ENCODE measurements at places on chromosomes 1 and 21. TPM values are rescaled to one million over a fixed set of nuclear protein-coding genes. Genes with fewer than 3 reads are reported as not detected.

- ATAC-seq: no peak
These were observed 226.8 kb downstream of the LMX1A start for GRCh38 chr1:165129568-165130164.

DNA sequence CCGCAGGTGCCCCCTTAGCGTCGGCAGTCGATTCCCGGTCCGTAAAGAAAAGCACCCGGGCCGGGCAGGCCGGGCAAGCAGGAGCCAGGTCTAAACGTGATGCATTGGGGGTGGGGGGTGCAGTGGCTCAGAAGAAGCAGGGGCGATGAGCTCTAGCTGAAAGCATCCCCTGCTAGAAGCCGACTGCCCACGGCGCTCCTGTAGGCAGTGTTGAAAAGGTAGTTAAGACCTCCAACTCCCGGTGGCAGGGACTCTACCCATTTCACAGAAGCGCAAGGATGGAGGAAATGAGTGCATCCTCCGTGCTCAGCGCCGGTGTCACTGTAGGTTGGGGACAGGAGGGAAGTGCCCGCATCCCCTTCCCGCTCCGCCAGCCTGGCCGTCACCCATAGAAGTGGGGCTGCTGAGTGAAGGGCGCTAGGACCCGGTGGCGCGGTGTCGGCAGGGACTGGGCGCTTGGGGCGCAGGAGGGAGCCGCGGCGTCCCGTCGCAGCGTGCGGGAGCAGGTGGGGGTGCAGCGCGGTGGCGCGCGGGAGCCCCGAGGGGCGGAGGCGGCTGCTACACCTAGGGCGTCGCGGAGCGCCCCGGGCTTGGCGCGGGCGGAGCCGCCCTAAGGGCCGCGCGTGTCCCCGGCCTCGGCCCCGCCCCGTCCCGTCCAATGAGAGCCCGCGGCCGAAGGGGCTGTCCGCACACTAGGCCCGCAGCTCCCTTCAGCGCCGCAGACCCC, at the start of gene WNT2B:
WNT2B (plus strand) TSS at position 688 of the 727 bp plus-strand sequence. CDS start 298 bp downstream, outside the sequence.
- peak; percentile 71 for ATAC-seq

Gene TADA1
- total RNA-seq: 11.1 TPM

- no peak for ATAC-seq
These were observed 21.6 kb downstream of the TCEA3 start for GRCh38 chr1:23403038-23403336.

Gene WNT4
- not detected for total RNA-seq

DNA sequence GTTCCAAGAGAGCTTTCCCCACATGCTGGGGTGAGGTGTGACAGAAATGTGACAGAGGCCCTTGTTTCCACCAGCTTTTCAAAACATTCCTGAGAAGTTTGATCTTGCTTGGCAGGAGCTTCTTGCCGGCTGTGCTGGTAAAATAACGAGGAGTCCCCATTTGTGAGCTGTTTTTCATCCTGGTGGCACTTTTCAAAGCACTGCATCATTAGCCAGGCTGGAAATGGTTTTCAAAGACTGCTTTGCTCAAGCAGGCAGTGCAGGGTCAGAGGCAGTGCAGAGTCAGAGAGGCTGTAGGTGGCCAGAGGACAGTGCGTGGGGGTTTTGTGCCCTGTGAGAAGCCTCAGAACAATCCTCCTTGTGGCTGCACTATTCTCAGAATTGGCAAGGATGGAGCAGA, 75.8 kb upstream of the KCNA3 start:
- no peak for ATAC-seq

GRCh38 chr1:150363426-150364230, at the start of gene RPRD2:
Gene RPRD2, plus strand, starts transcription at chr1:150364147. Its CDS starts 568 bp downstream, at chr1:150364715.
- peak; percentile 95 for ATAC-seq

DNA sequence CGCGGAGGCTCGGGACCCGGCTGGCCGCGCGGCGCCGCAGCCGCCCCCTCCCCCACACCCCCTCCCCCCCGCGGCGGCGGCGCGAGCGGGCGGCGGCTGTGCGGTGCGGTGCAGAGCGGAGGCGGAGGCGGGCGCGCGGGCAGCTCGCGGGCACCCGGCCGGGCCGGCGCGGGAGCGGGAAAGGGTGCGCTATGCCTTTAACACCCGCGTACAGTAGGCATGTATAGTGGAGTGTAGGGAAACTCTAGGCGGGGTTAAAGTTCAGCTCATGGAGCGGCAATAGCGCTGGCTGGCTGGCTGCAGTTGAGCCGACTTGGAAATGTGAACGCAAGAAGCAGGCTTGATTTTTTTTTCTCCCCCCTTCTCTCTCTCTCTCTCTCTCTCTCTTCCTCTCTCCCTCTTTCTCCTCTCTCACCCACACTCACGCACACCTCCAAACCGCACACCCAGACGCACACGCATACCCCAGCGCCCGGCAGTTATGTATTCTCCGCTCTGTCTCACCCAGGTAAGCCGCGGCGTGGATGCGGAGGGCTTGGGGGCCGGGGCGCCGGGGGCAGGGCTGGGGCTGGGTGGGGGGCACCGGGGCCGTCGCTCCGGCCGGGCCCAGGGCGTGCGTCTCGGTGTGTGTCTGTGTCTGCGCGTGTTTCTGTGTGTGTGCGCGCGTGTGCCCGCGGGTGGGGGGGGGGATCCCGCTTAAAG, at the start of gene NFIA:
NFIA (plus strand) TSS at position 251 of the 702 bp plus-strand sequence.
- ATAC-seq: peak; percentile 44

Gene C1orf115
- 0.40 TPM for total RNA-seq

Gene HAO2
- not detected for total RNA-seq

- ATAC-seq: no peak
These were observed 28.8 kb upstream of the DIPK1A start for GRCh38 chr1:92989936-92990583.

- ATAC-seq: no peak
These were observed 6.8 kb downstream of the MEGF6 start for GRCh38 chr1:3604468-3604974.

- no peak for ATAC-seq
These were observed 12.4 kb upstream of the SCAF4 start for GRCh38 chr21:31744182-31744800.

DNA sequence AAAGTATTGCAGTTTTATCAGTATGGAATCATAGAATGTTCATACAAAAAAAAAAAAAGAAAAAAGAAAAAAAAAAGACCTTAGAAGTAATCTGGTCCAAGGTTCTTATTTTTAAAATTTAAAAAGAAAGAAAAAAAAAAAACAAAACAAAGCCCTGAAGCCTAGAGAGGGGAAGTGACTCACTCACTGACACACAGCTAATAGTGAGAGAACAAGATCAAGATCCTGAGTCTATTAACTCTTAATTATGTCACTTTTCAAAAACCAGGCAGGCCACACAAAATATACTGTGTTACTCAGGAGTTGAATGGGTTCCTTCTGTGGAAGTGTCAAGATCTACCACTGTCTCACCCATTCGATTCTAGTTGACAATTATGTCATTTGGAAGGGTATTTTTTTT, 433.9 kb upstream of the DAB1 start:
- no peak for ATAC-seq

Gene SEMA6C
- total RNA-seq: 6.3 TPM

DNA sequence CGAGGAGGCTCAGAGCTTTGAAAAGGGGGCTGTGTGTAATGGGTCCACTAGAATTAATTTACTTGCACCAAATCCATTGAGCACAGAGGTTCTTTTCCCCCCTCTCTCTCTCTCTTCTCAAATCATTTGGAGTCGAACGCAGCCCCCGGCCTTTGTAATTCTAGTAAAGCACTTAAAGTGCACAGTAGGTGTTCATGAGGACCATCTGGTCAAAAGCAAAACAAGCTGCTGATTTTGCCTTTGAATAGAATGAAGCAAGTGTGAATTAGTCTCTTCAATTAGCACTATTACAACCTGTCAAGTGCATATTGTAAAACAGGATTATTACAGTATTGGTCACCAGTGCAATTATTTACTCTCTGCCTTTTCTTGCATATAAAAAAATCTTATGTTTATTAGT, 259.9 kb downstream of the FAF1 start:
- ATAC-seq: no peak

DNA sequence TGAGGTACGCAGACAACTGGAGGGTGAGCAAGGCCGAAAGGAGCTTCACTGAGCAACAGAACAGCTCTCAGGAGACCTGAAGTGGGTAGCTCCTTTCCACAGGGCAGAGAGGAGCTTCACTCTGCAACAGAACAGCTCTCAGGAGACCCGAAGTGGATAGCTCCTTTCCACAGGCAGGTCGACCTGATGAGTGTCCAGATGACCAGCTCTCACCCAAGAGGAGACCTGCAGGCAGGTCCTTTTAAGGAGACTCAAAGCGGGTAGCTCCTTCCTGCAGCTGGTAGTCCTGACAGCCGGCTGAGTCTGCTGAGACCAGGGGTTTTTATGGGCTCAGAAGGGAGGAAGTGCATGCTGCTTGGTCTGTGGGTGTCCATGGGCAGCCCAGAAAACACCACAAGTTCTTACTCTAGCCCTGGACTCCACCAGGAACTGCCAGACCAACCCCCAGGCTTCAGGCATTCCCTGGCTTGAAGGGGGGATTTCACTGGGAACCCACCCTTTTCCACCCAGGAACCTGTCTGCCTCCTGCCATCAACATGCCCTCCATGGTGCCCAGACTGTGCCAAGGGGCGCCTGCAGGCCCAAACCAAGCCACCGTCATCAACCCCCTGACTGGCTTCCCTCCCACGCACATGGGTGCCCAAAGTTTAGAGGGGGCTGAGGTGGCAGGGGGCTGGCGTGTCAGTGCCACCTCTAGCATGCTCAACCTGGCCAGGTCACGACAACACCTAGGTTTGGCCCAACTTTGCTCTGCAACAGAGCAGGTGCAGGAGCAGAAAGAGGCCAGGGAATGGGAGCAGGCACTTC, 43.6 kb downstream of the ZBTB8OS start:
- ATAC-seq: no peak

DNA sequence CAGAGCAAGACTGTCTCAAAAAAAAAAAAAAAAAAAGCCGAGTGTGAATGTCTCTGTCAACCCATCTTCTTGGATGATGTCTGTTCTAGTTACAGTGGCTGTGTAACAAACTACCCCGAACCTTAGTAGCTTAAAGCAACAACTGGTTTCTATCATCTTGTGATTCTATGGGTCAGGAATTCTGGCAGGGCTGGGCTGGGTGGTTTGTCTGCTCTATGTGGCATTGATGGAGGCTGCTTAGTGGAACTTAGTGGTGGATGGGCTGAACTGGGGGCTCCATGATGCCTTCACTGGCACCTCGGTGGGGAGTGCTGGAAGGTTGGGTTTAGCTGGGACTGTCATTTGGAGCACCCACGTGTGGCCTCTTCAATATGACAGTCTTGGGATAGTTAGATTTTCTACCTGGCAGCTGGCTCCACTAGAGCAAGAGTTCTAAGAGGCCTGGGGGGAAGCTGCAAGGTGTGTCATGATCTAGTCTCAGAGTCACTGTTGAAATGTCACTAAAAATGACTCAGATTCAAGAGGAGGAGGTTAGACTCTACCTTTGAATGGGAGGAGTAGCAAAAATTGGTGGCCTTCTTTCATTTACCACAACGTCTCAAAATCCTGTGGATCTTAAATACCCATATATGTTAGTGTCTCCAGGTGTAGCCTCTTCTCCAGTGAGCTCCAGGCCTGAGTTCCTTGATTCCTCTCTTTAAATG, 18.6 kb downstream of the ACOT11 start:
- ATAC-seq: peak; percentile 64

GRCh38 chr1:169894424-169895145, 889 bp upstream of the SCYL3 start:
- no peak for ATAC-seq

DNA sequence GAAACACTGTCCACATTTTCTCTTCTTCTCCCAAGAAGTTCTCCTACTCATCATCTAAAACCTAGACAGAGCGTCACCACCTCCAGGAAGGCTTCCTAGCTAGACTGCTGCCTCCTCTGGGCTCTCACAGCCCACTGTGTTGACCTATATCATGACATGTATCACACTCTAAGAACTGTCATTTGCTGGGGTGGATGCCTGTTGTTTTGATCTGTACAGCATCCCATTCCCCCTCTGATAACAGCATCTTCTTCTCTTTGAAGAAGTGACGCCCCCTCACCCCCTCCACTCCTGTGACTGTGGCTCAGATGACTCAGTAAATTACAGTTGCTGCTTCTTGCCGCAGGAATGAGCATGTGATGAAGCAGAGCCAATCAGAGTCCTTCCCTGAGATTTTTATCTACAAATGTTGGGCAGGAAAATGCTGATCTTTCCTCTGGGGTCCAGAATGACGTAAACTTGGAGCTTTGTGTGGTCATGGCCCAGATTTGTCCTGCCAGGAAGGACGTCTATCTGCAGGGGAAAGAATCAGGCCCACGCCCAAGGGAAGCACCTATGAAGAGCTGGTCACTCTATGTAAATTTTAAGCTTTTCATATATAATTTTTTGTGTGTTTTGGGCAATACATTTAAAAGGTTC, 28.0 kb upstream of the FOXO6 start:
- ATAC-seq: peak; percentile 85

DNA sequence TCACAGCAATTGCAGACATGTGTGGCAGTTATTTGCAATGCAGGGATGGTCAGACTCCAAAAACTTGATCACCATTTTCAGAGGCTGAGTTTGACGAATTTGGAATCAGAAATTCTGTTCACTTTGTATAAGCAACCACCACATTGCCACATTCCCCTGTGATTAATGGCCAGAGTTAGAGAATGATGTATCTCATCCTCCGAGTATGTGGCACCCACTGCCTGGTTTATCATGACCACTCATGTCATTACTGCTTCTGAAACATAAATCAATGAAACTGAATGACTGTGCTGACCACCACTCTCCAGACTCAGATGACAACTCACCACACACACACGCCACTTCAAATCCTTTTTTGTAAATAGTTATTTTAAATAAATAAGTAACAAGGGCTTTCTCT, 66.6 kb upstream of the CACHD1 start:
- ATAC-seq: peak; percentile 52

DNA sequence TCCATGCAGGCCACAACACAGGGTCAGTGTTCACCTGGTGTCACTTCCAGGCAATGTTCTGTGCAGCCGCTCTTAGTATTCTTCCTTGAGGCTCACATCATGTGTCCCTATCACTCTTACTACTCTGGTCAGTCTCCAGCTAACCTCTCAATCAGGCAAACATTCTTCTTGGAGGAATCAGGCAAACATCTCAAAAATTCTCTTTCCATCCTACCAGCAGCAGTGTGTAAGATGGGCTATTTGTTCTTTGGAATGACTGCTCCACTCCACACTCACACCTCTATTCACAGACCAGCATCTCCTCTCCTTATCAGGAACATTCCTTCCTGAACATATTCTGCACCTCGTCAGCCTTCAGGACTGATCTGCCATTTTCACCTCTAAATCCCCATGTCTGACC, 4.0 kb downstream of the S100A7A start:
- no peak for ATAC-seq

DNA sequence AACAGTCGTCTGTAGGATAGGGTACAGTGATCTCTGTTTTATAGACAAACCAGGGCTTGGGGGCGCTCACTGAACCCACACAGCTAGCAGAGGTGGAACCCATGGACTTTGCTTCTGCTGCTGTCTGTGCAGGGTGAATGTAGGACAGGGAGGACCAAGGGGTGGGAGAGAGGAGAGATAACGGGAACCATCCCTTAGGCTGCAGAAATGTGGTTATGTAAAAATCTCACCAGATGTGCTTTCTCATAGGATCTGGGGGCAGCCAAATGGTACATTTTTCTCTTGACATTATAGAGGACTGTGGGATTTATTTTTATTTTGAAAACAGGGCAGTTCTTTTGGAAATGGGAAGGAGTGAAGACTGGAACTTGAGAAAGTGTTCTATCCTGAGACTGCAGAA, 8.7 kb downstream of the NFASC start:
- no peak for ATAC-seq

Gene UBXN10
- 0.63 TPM for total RNA-seq

GRCh38 chr1:244137725-244138124, 86.6 kb downstream of the ZBTB18 start:
- no peak for ATAC-seq
